ENCODE measurements at places on chromosomes 2 and 18.

DNA sequence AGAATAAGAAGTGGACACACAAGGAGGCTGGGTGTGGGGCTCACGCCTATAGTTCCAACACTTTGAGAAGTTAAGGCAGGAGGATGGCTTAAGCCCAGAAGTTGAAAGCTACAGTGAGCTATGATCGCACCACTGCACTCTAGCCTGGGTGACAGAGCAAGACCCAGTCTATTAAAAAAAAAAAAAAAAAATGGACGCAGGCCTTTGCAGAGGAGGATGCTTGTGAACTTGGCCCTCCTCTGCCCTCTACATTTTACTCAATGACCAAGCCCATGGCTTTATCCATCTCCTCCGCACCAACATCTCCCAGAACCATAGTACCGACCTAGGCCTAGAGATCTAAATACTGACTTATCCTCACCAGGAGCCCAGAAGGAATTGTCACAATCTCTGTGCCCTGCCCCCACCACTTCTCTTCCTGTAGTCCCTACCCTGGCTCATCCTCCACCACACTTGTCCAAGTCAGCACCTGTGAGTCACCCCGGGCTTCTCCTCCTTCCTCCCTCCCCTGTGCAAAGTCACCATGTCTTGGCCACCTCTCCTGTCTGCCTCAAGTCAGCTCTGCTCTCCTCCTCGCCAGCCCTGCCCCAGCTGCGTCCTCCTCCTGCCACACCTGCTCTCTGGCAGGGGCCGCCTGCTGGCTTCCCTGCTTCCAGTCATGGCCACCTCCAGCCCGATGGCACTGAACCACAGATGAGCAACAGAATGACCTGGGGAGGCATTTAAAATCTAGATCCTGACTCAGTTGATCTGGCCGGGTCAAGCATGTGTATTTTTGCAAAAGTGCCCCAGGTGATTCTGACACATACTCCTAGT, 35.8 kb upstream of the ASPRV1 start:
- no peak for DNase-seq

DNA sequence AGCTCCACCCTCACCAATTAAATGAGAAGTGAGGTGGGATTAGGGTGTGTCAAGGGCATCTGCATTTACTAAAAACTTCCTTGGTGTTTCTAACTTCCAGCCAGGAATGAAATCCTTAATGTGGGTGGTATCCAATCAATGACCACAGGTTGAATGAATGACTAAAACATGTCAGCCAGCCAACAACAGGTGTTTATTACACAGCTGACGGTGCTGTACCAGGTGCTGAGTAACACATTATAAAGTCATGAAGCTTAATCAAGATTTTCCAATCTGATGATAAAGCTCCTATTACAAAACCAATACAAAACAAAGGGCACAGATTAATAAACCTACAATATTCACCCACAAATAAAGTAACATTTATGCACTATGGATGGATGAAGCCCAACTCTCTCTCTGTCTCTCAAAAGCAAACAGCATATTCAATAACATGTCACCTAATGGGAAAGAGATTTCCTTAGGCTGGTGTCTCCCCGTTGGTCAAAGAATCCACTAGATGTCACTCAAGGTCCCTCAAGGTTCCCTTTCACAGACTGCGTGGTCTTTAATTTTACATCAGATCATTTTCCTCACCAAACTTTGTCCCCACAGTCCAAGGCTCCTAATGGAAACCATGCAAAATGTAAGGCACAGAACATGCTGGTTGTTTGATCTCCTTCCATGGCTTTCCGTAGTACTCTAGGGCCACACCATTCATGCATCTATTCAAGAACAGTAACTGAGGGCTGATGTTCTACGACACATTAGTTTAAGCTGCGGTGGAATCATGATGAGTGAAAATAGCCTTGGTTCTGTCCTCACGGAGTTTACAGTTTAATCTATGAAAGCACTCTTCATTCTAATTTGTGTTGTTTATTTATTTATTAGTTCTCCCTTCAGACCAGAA, 6.4 kb upstream of the PTPN4 start:
- peak; percentile 33 for DNase-seq

DNA sequence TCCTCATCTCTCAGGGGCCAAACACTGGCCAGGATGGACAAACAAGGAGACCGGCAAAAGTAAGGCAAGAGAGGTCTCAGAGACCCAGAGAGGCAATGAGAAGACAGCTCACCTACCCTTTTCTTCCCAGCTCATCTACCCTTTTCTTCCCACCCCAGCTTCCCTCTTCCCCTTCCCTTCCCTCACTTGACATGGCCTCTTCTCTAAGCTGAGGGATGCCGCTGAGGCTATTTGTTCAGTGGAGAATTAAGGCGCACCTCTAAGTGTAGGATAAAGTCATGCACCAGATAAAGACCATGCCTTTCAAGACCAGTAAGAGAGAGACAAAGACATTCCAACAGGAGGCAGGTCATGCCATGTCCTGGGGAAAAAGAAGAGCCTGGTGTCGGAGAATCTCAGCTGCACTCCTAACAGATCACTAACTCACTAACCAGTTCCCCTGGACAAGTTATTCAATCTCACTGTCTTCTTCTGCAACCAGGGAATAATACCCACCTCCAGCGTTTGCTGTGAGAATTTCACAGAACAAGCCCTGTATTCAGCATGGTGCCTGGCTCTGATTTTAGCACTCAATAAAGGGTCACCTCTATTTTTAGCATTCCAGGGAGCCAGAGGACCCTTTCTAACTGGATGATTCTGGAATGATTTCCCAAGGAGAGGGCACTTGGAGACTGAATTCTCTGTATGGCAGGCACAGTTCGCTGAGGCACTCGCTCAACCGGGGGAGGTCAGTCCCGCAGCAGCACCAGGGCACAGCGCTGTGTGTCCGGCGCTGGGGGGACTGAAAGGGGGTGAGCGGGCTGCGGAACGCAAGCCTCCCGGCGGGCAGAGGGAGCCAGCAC, 3.0 kb upstream of the FOSL2 start:
- peak; percentile 14 for DNase-seq

- no peak for DNase-seq
Measured at GRCh38 chr2:174300114-174300513, 34.6 kb upstream of the SP9 start.

DNA sequence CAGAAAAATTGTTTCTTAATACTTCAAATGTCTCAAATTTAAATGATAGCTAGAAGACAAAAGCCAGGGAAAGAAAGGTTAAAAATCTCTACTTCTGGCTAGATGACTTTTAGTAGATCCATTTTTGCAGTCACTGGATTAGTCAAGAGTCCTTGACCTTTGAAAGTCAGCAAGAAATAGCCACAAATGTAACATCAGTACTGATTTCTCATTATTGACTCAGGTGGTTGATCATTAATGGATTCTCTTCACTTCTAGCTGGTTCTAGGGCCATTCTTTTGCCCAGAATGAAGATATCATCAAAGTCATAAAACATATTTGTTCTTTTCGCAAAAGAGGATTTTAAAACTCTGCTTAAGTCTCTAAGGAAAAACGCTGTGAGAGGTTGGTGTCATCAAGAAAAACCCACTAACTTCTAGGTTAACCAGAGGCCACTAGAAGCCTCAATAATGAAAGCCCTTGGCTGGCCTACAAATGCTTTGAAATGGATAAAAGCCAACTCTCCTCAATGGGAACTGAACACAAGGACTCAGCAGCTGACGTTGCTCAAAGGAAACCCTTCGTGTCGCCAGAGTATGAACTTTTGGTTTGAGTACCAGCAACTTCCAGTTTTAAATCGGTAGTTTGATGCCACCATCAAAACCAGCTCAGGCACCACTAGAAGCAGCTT, 66.3 kb downstream of the IRS1 start:
- DNase-seq, result no peak
